Epithelial cell of prostate (primary cell): ENCODE measurements at places on chromosomes 1 and 21.

- peak; percentile 67 for DNase-seq
These were observed 176.5 kb downstream of the PBX1 start for GRCh38 chr1:164735315-164736052.

DNA sequence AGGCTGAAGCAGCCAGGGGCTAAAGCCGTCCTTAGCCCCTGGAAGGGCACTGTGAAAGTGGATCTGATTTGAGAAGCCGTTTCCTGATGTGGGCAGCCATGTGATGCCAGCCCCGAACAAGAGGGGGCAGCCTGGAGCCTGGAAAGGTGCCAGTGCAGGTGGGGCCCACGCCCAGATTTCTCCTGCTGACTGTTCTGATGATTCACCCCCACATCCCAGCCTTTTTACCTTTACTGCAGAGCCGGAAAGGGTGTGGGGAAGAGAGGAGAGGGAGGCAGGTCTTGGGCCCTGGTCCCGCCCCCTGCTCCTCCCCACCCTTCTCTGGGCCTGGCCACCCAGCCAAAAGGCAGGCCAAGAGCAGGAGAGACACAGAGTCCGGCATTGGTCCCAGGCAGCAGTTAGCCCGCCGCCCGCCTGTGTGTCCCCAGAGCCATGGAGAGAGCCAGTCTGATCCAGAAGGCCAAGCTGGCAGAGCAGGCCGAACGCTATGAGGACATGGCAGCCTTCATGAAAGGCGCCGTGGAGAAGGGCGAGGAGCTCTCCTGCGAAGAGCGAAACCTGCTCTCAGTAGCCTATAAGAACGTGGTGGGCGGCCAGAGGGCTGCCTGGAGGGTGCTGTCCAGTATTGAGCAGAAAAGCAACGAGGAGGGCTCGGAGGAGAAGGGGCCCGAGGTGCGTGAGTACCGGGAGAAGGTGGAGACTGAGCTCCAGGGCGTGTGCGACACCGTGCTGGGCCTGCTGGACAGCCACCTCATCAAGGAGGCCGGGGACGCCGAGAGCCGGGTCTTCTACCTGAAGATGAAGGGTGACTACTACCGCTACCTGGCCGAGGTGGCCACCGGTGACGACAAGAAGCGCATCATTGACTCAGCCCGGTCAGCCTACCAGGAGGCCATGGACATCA is at the start of gene SFN:
Gene SFN (plus strand): TSS at position 369 of the 904 bp plus-strand sequence. CDS start 64 bp downstream, at position 433.
- peak; percentile 98 for DNase-seq

DNA sequence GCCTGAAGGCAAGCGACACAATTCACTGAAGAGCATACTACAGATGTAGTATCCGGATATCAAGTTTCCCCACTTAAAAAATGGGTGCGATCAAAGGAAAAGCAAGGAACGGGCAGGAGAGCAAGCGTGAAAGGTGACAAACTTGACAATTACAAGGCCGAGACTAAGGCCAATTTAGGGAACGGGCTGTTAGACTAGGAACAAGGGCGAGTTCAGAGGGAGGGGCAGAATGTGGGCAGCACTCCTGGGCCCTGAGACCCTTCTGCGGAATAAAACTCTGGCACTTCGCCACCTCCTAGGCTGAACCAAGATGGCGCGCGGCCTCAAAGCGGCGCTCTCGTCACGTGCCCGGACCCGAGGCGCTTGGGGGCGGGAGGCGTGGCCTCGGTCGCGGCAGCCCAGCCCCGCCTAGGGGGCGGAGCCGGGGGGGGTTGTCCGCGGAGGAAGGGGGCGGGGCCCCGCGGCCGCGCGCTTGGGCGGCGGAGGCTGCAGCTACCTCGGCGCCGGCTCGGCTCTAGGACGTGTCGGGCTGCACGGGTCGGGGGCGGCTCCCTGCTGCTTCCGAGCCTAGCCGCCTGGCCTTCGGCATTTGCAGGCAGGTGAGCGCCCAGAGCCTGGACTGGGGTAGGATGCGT is at the start of gene PPFIA4:
Gene PPFIA4 (plus strand): TSS at position 461 of the 635 bp plus-strand sequence. CDS start 12,518 bp downstream, outside the sequence.
- no peak for DNase-seq

DNA sequence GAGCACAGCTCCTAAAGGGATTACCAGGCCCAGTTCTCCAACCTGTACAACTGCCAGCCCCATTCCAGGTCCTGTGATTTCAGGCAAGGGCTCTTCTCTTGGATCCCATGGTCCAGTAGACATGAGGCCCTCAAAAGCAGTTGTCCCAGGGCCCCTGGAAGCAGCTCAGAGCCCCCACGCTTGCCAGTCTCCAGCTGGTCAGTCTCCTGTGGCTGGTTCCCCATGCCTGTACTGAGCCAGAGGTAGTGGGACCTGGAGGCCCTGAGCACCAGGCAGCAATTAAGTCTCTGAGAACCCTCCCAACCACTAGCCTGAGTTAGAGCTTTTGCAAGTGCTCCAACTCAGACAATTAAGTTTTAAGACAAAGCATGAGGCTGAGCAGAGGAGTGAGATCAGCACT is 36.9 kb downstream of the CDC42BPA start:
- DNase-seq = no peak

DNA sequence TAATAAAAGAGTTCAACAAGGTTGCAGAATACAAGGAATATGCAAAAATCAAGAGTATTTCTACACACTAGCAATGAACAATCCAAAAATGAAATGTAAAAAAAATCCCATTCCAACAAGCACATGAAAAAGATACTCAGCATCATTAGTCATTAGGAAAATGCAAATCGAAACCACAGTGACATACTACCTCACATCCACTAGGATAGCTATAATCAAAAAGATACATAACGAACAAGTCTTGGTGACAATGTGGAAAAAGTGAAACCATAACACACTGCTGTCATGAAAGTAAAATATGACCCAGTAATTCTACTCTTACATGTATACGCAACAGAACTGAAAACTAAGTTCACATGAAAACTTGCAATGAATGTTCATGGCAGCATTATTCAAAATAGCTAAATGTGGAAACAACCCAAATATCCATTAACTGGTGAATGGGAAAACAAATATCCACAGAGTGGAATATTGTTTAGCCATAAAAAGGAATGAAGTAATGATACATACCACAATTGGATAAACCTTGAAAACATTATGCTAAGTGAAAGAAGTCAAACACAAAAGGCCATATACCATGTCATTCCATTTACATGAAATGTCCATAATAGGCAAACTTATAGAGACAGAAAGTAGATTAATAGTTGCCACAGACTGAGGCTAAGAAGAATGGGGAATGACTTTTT is 34.3 kb downstream of the PIK3R3 start:
- no peak for DNase-seq

DNA sequence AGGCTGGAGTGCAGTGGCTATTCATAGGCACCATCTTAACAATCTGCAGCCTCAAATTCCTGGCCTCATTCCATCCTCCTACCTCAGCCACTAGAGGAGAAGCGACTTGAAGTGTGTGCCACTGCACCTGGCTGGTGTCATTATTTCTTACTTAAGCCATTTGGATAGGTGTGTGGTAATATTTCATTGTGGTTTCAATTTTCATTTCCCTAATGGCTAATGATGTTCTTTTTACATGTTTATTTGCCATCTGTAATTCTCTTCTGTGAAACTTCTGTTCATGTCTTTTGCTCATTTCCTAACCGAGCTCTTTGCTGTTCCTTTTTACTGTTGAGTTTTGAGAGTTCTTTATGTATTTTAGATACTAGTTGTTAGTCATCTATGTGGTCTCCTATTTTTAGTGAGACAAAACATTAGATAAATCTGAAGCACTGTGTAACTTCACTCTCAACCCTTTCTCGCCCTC is 66.8 kb downstream of the SLC27A3 start:
- no peak for DNase-seq

DNA sequence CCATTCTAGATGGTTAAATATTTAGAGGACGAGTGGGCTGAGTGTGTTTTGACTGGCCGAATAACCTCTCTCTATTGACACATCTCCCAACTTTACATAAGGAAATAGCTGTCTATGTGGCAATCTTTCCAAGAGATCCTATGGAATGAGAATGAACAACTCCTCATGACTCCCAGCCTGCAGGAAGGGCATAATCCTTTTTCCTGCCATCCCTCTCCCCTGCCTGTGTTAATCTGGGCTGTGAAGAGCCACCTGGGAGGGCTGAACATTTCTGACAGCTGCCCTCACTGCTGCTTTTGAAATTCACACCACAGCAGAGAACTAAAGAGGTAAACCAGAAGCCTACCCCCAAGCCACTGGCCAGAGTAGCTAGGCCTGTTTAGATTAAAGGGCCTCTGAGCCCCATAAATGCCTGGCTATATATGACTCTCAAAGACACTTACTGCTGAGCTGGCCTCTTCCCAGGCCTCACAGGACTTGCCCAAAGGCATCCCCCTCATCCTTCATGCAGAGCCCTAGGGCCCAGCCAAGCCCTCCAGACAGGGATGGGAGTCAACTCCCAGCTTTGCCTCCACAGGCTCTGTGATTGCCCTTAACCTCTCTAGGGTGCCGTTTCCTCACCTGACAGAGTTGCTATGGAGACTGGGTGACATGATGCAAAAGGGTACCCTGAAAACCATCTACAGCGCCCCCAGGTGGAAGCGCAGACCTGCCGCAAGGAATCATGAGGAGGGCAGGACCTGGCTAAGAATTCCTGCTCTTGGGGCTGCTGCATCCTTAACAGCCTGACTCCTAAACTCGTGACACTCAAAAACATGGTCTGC is 42.0 kb upstream of the LDLRAP1 start:
- no peak for DNase-seq

DNA sequence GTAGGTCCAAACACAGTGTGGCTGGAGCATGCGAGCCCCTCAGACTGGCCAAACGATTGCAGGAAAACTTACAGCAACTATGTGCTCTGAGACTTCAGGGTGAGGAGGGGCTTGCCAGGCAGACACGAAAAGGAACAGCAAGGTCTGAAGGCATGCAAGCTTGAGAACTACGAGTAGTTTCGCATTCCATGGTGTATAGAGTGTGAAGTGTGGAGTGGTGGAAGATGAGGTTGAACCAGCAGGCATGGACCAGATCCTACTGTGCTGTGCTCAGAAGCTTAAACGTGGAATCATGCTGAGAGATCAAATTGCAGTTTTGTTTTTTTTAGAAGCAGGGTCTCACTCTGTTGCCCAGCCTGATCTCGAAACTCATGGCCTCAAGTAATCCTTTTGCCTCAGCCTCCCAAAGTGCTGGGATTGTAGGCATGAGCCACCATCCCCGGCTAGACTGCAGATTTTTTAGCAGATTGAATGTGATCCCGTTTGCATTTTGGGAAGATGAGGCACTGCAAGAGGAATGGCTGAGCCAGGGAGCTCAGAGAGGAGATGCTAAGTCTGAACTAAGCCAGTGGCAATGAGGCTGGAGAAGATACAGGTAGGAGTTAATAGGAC is 5.1 kb upstream of the TFAP2E start:
- no peak for DNase-seq

DNA sequence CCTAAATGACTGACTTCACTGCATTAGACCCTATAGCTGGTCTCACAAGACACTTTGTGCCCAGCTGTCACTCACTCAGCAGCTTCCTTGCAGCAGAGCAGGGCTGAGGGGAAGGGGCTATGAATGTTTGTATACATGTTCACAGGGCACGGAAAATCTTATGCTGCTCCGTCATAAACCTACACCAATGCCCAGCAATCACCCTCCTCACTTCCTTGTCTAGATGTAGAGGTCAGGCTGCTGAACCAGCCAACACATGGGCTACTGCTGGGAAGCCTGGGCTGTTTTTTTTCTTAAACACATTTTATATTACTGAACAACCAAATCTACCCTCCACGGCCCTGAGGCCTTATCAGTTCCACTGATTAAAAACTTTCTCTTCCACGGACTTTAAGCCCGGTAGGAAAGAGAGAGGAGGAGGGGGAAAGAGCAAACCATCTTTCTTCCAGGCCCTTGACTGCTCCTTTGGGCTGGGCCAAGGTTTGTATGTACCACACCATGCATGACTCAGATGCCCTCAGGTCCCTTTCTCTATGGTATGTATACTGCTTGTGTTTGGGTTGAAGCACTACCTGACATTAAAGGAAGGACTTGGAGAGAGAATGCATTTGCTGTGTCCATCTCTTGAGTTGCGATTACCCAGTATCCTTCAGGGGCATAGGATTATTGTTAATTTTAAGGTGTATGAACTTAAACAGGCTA is 12.7 kb downstream of the MTFR1L start:
- no peak for DNase-seq

GRCh38 chr1:99264201-99265021 is at the start of gene PLPPR4:
Gene PLPPR4, plus strand, starts transcription at chr1:99264492. Its CDS starts 102 bp downstream, at chr1:99264594.
- DNase-seq = no peak

- no peak for DNase-seq
These were observed 89.4 kb upstream of the IPO9 start for GRCh38 chr1:201739492-201740085.

GRCh38 chr21:44485254-44485793 is 30.0 kb downstream of the LRRC3 start:
- DNase-seq = no peak

GRCh38 chr1:117820096-117820495 is 109.3 kb downstream of the GDAP2 start:
- no peak for DNase-seq

DNA sequence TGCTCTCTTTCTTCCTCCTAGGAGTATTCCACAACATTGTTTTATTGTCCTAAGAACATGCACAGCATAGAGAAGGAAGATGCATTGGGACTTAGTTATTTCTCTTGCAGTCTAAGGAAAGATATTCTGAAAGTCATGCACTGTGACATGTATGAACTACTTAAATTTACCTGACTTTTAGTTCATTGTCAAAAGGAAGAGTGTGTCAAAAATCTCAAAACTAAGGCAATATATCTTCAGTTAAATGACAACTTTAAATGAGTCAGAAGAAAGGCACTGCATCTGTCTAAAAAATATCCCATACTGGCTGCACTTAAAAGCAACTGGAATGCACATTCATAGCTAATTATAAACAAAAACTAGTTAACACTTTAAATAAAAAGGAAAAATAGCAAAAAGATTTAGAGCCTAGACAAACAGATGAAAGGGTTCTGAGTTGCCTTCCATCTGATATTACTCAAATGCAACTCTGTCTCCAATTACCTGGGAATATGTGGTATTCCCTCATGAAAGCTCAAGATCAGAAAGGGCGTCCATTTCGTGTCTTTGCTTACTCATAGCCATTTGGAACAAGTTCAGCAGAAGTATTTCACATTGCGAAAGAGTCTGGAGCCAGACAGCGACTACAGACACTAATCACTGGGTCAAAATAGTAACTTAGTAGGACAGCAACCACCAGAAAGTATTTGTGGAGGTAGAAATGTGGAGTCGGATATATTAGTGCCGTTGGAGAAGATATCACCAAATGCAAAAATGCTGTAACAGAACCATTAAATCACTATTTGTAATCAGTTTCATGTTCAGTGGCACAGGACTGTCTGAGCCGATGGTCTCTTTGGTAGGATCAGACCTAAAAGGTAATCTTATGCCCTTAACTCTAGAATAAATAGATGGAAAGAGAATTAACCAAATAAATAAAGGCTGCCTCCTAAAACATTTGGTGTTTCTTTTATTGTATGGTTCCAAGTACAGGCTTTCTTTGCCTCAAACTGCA is 225.7 kb downstream of the GREM2 start:
- DNase-seq = no peak

DNA sequence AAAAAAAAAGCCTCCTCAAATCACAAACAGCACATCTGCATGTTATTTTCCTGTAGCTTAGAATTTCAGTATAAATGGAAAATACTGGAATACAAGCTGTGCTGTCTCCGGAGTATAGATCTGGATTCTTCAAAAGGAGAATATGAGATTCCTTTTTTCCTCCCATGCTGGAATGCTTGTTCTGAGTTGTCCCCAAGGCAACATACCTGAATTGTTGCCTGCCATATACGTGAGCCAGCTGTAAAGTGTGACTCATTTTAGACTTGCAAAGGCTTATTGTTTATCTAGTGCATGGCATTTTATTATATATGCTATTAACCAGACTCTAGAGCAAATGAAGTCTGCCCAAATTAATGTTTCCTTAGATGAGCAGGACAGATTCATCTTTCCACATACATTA is 95.0 kb upstream of the C1orf105 start:
- peak; percentile 39 for DNase-seq
